Activated naive CD4-positive, alpha-beta T cell treated with Interleukin-2 at 50 U/mL for 16 hours (primary cell): ENCODE measurements at places on chromosomes 11 and 22.

DNA sequence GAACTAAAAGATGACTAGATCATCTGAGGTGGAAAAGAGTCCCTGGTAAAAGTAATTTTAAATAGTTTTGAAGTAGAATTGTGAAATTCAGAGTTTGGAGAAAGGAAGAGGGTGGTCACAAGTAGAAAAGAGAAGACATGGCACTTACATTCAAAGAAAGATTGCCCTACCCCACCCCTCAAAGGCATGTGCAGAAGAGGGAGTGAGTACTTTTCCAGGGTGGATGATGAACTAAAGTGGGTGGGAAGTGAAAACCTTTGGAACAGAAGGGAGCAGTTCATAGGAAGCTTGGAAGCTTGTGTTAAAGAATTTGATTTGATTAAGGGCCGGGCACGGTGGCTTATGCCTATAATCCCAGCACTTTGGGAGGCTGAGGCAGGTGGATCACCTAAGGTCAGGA, 23.6 kb downstream of the SREBF2 start:
- no peak for DNase-seq

- DNase-seq, result no peak
These were observed 84.7 kb upstream of the HEPHL1 start for GRCh38 chr11:93936460-93936859.

DNA sequence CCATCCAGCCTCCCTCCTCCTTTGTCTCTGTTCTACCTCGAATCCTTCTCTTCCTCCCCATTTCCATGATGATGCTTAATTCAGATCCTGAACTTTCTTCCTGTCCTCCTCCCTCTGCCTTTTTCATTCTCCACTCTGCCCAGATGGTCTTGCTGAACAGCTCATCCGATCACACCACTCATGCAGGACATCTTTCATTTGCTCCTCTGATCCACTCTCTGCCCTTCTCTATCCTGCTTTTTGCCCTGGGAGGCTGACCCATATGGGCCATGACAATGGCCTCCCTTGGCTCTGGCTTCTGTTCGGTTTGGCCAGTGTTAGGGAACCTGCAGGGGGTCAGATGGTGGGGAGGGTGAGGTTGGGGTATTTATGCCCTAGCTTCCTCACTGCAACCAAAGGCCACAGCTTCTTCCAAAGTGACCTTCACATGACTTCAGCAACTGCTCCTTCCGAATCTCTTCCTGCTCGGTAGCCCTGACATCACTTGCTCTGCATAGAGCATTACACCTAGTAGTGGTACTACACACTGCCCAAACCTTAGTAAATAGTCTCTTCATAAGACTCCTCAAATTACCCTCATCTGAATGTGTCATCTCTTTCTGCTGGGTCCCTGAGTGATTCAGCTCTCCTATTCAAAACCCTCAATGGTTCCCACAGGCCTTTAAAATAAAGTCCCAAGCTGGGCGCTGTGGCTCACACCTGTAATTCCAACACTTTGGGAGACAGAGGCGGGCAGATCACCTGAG, 32.7 kb upstream of the MICAL2 start:
- no peak for DNase-seq

GRCh38 chr11:3638513-3638912, 3.3 kb downstream of the ART5 start:
- DNase-seq, result no peak

DNA sequence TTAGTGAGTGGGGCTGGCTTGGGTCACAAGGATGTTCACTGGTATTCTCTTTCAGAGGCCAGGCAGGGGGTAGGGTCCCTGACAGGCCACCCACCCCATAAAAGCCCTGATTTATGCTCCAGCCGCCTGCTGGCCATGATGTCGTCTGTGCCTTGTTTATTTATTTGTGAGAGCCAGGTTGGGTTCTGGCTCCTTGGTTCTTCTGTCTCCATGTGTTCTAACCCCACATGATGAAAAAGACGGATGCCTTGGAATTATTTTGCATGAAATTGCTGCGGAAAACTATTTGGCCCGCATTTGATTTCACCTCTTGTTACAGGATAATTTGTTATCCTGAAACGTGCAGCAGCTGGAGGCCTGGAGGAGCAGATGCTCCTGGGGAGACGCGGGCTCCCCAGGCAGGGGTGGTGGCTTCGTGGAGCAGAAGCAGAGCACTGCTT, 46.3 kb upstream of the WNT11 start:
- no peak for DNase-seq

DNA sequence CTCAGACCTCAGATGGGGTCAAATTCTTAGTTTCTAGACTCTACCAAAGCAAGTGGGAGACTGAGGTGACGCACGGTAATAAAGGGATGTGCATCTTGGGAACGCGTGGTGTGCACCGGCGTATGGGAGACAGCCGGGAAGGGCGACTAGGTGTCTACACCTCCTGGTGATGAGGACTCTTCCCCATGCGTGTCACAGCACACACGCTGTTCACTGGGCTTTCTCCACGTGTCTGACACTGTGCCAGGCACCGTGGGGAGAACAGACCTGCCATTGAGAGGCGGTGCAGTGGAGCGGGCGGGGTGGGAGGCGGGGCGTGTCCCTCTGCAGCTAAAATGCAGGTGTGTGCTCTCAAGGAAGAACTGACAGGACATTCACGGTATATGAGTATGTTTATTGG, 5.3 kb downstream of the FXYD6 start:
- DNase-seq, result no peak

GRCh38 chr22:40408718-40409612, 38.6 kb downstream of the SGSM3 start:
- no peak for DNase-seq

DNA sequence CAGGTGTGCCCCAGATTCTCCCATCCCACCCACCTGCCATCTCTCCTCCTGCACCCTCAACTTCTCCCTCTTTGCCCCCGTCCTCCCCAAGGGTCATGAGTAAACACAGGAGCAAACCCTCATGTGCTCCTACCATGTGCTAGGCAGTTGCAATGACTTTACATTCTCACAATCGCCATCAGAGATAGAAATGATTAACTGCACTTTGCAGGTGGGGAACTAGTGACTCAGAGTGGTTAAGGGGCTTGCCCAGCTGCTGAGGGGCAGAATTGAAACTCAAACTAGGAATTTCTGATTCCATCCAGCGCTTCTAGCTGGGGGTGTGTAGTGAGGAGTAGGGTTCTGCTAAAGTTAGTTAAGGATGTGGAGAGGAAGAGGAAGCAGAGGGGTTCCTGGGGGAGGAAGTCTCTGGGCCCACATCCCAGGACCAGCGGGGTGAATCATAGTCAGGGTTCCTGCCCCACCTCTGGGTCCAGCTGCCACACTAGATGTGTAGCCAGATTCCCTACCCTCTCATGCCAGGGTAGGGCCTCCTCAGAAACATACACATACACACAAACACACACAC, 16.0 kb upstream of the PRG2 start:
- DNase-seq, result peak; percentile 53

- no peak for DNase-seq
These were observed 23.0 kb downstream of the MRPL48 start for GRCh38 chr11:73810637-73811036.

GRCh38 chr11:33227578-33228261, 29.5 kb upstream of the HIPK3 start:
- DNase-seq, result no peak

DNA sequence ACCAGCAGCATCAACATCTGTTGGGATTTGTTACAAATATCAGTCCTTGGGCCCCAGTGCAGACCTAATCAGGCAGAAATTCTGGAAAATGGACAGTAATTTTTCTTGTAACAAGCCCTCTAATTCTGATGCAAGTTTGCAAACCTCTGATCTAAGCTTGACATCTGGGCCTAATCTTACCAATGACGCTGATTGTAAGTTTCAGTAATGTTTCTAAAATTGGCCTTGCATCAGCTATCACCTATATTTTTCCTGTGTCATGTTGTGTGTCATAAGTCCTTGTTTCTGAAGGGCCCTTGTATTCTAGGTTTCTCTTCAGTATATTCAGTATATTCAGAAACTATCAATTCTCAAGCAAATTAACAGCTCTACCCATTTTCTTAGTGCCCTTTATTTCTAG, 36.4 kb downstream of the ZNF215 start:
- DNase-seq, result no peak

- DNase-seq, result no peak
These were observed 55.5 kb downstream of the DGCR2 start for GRCh38 chr22:19066531-19067271.

- no peak for DNase-seq
These were observed 12.2 kb downstream of the TUBGCP6 start for GRCh38 chr22:50232481-50233151.

GRCh38 chr22:17120281-17120680, 879 bp downstream of the TMEM121B start:
- peak; percentile 59 for DNase-seq

GRCh38 chr11:66479394-66480116, 679 bp upstream of the DPP3 start:
- no peak for DNase-seq

GRCh38 chr11:68090706-68091105, 30.5 kb downstream of the CHKA start:
- no peak for DNase-seq

GRCh38 chr22:29146091-29146560, 59.6 kb upstream of the EMID1 start:
- DNase-seq, result no peak

GRCh38 chr11:55503449-55503848, 50.8 kb upstream of the OR4C15 start:
- no peak for DNase-seq

DNA sequence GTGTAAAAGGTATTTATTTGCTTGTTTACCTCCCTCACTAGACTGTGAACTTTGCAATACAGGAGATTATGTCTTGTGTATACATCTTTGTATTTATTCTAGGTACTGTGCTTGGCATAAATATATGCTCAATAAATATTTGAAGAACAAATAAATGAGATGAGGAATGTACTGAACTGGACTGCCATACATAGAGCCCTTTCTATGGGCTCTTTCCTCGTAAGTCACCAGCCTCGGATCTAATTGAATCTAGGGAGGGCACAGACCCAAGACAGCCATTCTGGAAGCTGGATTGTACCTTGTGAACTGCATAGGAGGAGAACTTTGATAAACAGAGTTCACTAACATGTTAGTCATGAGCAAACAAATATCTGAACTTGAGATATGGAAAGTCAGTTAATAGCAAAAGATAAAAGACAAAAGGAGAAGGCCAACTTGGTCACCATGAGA, 503.9 kb downstream of the INSC start:
- DNase-seq, result no peak
